ENCODE measurements at places on chromosomes 16 and 17. TPM values are rescaled to one million over a fixed set of nuclear protein-coding genes. Genes with fewer than 3 reads are reported as not detected.

Gene HP
- not detected for total RNA-seq

DNA sequence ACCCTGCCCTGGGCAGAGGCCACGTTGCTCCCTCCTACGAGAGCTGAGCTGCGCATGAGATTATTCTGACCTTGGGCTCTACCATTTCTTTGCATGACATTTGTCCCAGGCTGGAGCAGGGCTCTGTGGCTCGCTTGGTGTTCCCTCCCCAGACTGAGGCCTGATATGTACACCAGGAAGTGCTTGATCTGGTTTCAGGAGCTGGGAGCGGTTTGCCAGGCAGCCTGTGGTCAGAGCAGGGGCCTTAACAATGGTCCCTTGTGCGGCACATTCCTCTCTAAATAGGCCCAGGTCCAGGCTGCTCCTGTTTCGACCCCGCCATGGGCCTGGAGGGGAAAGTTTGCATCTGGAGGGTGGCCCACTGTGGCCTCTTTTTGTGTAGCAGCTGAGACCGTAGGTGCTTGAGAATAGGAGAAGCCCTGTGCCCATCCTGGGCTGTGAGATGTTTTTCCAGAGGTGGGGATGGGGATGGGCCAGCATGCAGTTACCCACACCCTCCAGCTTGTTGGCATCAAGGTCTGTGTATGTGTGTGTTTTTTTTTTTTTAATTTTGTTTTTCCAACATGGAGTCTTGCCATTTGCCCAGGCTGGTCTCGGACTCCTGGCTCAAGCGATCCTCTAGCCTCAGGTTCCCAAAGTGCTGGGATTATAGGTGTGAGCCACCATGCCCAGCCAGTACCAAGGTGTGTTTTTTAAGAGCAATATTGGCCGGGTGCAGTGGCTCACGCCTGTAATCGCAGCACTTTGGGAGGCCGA lies 253.9 kb downstream of the SEC14L1 start:
- DNase-seq: peak; percentile 84

GRCh38 chr16:87457061-87457611 lies 35.7 kb downstream of the ZCCHC14 start:
- peak; percentile 72 for DNase-seq

Gene C1QTNF8
- total RNA-seq: not detected

DNA sequence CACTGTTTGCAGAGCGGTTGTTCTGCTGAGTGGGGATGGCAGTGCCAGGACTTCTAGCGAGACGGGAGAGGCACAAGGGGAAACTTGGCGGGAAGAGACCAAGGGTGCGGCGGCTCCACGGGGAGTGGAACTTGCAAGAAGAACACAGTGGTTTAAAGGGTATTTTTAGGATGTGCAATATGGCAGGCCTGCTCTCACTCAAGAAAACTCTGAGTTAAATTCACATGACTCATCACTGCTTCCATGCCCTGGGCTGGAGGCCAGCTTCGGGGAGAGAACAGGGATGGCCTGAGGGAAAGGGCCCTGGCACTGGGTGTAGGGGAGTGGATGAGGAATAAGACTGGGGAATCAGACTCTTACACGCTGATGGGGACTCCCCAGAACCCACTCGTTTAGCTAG lies 13.3 kb upstream of the CD300LD start:
- peak; percentile 91 for DNase-seq
